ENCODE measurements at places on chromosomes 6 and 20. TPM values are rescaled to one million over a fixed set of nuclear protein-coding genes. Genes with fewer than 3 reads are reported as not detected.

Gene DEFB123
- not detected for total RNA-seq

DNA sequence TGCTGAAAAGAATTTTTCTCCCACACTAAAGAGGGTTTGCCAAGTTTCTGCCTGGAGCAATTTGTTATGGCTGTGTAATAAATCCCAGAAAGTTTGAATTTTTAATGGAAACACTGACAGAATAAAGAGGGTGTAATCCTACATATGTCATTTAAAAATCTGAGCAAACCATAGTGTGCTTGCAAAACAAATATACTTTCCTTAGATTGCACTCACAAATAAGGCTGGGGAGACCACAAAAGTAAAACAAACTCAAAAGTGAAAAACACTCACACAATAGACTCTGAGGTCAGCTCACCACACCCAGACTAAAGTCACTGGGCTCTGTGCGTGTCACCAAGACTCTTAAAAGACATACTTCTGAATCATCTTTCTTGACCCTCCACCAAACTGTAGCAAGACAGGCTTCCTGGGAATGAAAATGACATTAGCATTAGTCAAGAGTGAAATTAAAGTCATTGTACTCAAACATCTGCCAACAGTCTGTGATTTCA, 4.8 kb upstream of the ATXN1 start:
- no peak for DNase-seq

Gene TMX4
- 29.8 TPM for total RNA-seq

Gene CAP2
- 21.3 TPM for total RNA-seq

DNA sequence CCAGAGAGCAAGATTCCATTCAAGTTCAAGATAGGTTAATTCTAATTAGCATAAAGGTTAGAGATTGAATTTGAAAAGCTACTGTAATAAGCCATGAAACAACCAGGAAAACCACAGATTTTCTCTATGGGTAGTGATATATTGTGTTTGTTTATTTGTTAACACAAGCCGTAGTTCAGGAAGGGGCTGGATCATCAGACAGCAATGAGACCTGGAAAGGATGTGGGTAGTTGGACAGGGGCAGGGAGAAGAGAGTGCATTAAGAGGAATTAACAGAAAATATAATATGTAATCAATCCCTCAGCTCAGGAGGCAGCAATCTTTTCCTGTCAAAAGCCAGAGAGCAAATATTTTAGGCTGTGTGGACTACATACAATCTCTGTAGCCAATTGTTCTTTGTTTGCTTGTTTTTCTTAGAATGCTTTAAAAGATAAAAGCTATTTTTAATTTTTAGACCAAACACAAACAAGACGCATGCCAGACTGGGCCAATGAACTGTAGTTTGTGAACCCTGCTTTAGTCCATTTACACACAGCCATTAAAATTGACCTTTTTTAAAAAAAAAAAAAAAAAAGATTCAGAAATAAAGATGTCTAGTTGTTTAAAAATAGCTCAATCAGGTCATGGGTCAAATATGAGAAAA, 398.7 kb upstream of the MARCKS start:
- no peak for DNase-seq

GRCh38 chr20:16491294-16491905, 81.8 kb downstream of the KIF16B start:
- DNase-seq = no peak

- DNase-seq = peak; percentile 68
Observed at GRCh38 chr20:37282556-37282955, 6.9 kb upstream of the MANBAL start.

- no peak for DNase-seq
Observed at GRCh38 chr20:61949714-61950640, 115.7 kb downstream of the TAF4 start.

DNA sequence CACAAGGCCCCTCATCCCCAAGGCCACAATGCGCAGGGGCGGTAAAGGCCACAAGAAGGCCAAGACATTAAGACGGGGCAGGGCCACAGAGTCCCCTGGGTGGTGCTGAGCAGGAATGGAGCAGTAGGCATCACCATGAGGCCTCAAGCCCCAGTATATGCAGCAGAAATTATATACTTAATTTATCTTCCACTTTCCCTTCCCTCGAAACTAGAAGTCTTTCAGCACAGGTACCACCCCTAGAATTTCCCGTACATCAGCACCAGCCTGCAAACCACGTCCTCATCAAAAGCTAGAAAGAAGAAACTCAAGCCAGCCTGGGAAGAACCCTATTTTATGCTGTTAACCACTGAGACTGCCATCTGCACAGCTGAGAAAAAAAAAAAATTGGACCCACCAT, 89.4 kb downstream of the PLG start:
- DNase-seq = no peak
